HT-29 (cell line): ENCODE measurements at places on chromosomes 5 and 9. TPM values are rescaled to one million over a fixed set of nuclear protein-coding genes. Genes with fewer than 3 reads are reported as not detected.

DNA sequence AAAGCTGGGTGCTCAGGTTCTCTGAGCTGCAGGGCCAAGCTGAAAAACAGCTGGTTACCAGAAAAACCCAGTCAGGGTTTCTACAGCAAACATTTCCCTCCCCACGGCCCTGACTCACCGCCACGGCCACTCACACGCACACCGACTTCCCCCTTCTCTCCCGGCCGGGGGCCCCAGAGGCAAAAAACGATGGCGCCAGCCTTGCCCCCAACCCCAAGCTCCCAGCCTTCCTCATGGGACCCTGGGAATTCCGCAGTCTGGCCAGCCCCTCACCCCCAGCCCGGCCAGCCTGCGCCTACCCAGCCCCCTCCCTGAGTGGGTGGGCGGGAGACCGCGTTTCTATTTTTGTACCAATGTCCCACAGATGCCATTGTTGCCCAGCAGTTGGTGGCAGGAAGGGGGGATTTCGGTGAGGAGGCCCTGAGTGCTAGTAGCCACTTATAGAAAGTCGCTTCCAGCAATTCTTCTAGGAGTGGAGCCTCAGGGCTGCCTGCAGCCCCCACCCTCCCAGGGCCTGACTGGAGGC, 18.4 kb downstream of the ENG start:
- no peak for DNase-seq

- DNase-seq = no peak
Measured at GRCh38 chr5:117131048-117131679, 556.5 kb upstream of the SEMA6A start.

DNA sequence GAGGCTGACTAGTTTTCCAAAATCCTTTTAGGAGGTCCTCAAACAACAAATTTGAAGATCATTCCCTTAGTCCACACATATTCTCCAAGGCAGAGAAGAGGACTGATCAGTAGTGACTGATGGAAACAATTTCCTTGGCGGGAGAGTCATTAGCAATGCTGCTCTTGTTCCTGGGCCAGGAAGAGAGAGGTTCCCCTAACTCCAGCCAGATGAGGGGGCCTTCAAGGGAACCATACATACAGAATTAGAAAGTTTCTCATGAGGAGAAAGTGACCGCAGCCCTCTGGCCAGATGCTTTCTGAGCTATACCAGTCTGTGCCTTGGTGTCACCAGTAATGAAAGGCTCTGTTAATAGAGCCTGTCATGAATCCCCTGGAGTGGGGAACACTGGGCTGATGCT, 539.4 kb downstream of the BNC2 start:
- DNase-seq = no peak

DNA sequence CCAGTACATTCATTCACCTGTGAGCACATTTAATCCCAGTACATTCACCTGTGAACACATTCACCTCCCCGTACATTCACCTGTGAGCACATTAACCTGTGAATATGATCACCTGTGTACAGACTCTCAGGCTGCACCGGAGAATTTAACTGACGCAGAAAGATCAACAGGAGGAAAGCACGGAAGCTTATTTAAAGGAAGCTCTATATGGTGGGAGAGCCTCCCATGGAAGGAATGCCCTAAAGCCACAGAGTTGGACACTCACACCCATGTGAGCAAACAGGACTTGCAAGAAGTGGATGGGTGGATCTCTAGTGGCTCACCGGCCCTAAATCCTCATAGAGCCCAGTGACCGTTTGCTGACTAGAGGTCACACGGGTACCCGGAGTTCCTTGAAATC, 38.2 kb downstream of the TRIP13 start:
- peak; percentile 99 for DNase-seq

GRCh38 chr9:13857521-13857920, 456.4 kb downstream of the NFIB start:
- no peak for DNase-seq

Gene CCL27
- total RNA-seq = not detected in 2 replicates

DNA sequence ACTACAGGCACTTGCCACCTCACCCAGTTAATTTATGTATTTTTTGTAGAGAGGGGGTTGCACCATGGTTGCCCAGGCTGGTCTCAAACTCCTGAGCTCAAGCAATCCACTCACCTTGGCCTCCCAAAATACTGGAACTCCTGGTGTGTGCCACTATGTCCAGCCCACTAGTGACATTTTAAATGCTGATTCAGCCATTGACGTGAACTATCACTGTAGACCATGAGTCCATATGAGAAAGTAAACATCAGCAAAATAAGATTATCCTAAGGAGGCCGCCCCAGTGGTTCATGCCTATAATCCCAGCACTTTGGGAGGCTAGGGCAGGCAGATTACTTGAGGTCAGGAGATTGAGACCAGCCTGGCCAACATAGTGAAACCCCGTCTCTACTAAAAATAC, 488.1 kb upstream of the EDIL3 start:
- DNase-seq = no peak
